ENCODE measurements at places on chromosomes 1 and 21.

GRCh38 chr1:156012051-156012817 is 8.5 kb downstream of the SSR2 start:
- DNase-seq: no peak

DNA sequence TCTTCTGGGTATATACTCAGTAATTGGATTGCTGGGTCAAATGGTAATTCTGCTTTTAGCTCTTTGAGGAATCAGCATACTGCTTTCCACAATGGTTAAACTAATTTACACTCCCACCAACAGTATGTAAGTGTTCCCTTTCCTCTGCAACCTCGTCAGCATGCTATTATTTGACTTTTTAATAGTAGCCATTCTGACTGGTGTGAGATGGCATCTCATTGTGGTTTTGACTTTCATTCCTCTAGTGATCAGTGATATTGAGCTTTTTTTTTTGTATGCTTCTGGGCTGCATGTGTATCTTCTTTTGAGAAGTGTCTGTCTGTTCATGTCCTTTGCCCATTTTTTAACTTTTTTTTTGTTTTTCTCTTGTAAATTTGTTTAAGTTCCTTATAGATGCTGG is 279.4 kb downstream of the PTGER3 start:
- DNase-seq: no peak

DNA sequence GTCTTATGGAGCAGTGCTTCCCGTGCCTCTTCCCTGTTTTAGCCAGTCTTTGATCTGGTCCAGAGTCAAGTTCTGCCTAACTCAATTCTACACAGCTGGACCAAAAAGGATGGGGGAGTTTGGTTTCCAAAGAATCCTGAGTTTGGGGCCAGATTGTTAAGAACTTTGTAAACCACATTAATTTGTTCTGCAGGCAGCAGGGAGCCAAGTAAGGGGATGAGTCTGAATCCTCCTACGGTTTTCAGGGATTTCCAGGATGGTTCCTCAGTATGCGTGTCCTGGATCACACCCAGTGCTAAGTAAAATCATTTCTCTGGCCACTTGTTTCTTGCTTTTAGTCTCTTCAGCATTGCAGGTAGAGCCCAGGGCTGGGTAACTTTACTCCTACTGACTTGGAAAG is 26.1 kb upstream of the GJA5 start:
- DNase-seq: no peak

DNA sequence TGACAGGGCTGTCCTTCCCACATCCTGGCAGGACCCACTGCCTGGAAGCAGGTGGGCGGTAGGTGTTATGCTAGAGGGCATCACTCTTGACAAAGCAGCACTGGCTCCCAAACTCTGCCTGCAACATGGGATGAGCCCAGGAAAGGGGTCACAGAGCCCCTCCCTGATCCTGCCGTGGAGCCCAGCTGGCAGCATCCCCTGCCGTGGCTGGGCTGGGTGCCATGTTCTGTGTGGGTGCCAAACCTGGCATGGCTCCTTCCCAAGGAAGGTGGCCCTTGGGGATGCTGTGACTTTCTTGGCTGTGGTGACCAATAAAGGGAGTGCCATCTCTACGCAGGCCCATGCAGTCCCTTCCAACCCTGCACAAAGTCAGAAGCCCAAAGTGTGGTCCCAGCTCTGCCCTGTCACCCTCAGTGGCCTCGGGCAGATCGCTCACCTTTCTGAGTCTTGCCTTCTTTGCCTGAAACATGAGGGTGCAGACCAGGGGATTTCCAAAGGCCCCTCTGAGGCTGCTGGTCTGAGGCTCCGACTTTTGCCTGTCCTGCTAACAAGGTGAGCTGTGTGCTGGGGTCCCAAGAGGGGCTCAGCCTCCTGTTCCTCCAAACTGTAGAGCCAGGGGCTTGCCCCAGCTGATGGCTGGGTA is 6.0 kb downstream of the CDK18 start:
- DNase-seq: no peak

DNA sequence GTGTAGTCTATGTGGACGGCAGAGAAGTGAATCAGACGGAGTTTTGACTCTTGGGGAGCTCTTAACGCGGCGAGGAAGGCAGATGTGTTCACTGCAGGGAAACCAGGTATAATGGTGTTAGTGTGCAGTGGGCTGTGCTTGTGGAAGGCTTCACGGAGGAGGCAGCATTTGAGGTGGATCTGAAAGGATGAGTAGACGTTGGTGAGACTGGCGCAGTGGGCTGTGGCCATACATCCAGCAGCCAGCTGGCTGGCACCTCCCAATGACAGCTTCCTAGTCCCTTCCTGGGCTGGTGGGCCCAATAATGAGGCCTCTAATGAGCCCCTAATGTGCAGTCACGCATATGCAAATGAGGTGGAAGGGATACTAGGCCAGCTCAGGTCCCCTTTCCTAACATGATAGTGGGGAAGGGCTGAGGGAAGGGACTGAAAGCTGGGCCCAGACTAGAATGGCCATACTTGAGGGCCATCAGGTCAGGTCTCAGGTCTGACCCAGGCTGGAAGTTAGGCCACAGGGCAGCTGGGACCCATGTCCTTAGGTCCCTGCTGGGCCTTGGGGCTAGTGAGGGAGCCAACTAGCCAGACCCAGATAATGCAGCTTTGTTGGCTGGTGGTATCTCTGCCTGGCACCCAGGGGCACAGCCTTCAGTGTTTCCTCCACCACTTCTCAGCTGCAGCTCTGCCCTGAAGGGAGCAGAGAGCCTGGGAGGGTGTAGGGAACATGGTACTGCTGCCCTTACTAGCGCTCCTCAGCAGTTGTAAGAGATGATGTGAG is 3.8 kb downstream of the MAP7D1 start:
- no peak for DNase-seq

DNA sequence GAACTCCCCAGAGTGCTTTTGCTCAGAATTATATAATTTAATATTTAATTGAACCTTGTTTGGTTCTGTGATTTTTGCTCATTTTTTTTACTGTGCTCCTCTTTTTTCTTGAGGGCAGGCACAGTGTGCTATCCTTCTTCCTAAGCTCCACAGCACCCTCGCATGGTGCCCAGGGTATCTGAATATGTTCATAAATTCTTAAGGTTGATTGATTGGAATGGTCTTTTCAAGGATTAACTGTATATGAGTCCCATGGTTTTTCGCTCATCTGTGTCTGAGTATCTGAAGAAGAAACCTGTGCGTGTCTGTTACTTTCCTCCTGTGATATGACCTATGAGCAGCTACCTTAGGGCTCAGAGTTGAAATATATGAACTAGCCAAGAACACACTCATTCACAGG is 393.7 kb downstream of the HLX start:
- DNase-seq: no peak

GRCh38 chr1:21906173-21907078 is 30.7 kb downstream of the HSPG2 start:
- no peak for DNase-seq
